ENCODE measurements at places on chromosomes 2 and 18.

- DNase-seq = no peak
Observed at GRCh38 chr2:60959501-60959900, 58.0 kb upstream of the PEX13 start.

- DNase-seq = no peak
Observed at GRCh38 chr18:805008-805754, 6.9 kb downstream of the YES1 start.

- DNase-seq = no peak
Observed at GRCh38 chr18:28018351-28018750, 158.6 kb downstream of the CDH2 start.

DNA sequence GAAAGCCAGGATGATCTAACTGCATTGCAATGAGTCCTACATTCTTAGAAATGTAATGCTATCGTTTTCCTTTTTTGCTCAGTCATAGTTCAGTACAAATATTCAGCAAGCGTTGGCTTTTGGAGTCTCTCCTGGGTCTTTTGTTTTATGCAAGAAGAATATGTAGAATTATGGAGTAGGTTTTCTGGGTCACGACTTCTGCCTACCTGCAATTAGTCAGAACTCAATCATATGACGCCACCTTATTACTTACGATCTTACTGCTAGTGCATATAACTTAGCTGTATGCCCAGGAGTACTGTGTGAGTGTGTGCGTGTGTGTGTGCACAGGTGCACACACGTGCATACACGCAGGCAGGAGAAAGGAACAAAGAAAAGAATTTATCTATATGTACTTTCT lies 640.2 kb downstream of the STK39 start:
- no peak for DNase-seq

DNA sequence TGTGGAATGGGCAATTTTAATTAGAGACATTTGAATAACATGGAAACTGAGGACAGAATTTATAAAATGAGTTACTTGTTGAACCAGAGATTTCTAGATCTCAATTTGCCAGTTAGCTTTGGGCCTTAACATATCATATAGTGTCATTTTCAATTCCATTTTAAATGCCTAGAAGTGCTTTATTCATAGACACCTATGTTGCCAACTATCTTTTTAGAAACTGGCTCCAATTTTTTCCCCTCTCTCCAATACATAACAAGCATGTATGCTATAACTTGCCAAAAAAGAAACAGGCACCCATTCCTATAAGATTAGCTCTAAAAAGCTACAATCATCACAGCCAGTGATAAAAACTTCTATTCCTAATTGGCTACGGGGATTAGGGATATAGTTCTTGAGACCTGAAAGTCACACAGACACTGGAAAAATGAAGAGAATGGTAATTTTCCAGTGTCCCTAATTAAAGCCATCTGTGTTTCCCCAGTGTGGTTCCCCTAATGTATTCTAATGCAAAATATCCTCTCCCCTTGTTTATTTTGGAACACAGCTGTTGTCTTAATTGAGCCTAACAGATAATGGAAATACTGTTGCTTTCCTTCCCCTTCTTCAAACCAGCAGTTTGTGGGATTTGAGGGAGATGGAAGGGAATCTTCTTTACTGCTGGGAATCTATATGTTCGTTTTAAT lies 205.5 kb upstream of the FSHR start:
- no peak for DNase-seq

DNA sequence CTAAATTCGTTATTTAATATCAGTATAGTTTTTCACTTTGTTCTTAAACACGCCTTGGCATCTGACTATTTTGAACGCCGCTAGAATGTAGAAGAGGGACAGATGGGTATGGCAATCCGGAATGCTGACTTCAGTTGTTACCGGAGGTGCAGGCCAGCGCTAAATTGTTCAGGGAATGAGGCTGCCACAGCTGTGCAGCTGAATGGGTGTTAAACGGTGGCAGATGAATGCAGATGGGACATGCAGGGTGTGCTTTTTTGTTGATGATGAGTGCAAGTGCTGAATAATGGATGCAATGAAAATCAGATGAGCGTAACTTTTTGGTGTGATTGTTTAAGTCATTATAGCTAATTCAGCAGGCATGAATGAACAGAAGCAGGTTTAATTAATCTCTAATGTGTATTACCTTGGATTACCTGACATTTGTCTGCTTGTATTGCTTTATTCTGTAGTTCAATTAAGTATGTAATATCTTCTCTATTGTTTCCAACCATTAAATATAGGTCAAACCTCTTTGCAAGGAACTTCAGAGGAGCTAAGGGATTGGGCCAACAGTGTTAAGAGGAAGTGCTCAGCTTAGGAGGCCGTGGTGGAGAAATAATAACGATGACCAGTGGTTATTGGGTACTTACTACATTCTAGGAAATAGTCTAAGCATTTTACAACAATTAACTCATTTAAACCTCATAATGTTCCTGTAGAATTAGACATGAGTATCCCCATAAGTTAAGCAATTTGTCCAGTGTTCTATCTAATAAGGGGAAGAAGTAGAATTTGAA lies 11.9 kb upstream of the CREG2 start:
- no peak for DNase-seq

DNA sequence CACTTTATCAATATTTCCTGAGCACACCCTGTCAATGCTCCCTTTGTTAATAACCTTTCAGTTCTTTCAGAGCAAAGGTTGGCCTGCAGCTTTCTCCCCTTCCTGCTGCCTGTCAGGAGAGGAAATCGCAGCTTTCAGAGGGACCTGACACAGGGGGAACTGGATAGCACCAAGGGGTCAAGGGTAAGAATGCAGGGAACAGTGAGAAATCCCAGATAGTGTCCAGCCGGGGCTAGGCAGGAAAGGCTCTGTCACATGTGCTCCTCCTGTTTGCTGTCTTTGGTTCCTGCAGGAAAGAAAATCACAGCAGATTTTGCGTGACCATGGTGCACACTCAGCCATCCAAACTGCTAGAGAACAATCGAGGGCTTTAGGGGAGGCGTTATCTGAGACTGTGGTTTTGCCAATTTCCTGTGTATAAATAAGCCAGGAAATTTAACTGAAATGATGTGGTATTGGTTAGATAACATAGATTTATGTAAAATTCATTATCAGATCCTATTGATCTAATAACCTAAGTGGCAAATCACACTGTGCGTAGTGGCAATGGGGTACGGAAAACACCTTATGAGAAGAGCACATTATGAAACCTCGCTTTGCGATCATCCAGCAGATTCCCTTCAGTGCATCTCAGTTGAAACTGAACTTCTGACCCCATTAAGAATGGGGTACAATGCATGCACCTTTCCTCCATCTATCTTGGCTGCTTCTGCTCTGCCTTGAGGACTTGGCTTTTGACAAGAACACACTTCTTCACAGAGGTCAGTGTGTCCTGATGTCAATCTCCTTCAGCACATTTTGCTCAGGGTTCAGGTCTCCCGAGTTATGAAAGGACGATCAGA lies 178.0 kb downstream of the ICOS start:
- no peak for DNase-seq

DNA sequence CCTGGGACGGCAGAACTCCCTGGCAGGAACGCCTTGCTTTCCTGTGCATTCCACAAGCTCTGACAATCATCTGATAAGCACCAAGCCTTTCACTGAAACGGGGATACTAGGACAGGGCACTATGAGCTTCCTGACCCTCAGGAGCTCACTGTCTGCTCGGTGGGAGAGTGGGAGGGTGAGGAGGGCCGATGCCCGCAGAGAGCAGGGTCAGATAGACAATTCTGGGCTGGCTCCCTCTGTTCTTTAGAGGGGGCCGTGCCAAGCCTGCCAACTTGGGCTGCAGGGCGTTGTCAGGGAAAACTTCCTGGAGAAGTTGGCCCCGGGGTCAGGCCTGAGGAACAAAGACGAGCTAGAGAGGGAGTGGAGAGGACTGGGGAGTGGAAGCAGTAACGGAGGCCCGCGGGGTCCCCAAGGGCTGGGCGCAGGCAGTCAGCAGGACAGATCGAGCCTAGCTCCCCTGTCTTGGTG lies 82.0 kb downstream of the CTAGE1 start:
- no peak for DNase-seq

DNA sequence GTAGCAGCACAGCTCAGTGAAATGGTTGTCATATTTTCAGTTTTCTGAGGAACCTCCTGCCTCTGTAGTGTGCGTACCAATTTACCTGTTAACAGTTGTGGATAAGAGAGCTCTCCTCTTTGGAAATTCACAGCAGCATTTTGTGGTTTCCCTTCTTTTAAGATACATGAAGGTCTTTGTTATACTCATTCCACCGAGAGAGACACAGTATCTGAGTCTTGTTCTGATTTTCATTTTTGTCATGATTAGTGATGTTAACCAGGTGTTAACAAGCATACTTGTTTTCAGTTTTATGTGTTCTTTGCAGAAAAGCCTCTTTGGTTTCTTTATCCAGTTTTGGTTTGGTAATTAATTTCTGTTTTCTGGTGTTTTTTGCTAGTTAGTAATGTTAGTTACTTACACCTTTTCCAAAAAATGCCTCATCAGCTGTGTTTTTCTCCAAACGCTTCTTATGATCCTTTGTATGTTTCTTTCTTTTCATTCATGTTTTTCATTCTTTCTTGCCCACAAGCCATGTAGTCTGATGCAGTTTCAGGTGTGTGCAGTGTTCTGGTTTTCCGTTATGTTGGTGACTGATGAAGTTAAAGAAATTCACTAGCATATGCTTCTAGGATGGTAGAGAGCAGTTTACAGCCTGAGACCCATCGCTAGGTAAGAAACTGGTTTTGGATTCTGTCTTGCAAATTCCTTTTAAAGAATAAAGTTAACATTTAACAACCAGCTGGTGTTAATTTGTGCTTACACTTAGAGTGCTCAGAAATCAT lies 30.1 kb downstream of the CCDC74A start:
- DNase-seq = no peak

- DNase-seq = no peak
Observed at GRCh38 chr2:36748166-36748565, 51.7 kb downstream of the VIT start.

DNA sequence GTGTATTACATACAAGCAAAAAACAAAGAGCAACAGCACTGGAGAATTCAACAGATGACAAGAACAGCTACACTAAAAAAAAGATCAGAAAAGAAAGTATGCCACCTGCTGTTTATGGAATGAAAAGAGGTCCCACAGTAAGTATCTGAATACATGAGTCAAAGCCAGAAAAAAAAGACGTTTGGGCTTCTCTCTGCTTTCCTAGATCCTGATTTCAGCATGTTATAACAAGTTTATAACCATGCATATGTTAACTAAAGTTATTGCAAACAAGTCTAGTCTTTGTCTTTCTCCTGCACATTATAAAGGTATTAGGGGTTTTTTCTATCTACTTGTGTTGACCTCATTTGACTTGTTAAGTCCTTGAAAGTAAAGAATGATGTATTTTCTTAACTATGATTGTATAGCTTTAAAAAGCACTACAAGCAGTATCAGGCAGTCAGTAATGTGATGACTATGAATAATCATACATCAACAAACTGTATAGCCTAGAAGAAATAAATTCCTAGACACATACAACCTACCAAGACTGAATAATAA lies 108.5 kb upstream of the COL5A2 start:
- no peak for DNase-seq

- DNase-seq = no peak
Observed at GRCh38 chr2:43898134-43898837, 59.5 kb downstream of the ABCG8 start.

GRCh38 chr2:76998704-76999103 lies 523.5 kb downstream of the LRRTM4 start:
- no peak for DNase-seq

GRCh38 chr2:27133195-27133875 lies 1.1 kb downstream of the PREB start:
- DNase-seq = no peak

DNA sequence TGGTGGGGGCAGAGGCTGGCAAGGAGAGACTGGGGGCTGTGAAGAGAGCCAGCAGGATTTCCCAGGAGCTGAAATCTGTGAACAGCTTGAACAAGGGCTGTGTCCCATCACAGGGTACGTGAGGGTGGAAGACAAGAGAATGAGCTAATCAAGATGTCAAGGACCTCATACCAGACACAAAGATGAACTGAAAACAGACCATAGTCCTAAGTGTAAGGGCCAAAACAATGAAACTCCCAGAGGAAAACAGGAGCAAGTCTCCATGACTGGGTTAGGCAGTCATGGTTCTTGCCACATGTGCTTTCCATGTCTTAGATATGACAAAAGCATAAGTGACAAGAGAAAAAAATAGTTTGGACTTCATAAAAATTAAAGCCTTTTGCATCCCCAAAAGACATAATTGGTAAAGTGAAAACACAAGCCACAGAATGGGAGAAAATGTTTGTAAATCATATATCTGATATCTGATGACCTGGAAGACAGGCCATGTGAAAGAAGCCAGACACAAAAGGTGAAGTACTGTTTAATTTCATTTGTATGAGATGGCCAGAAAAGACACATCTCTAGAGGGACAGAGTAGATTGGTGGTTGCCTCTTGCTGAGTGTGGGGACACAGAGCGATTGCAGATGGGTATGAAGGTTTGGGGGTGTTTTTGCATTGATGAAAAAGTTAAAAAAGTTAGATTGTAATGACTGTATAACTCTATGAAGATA lies 67.6 kb downstream of the FHOD3 start:
- no peak for DNase-seq

DNA sequence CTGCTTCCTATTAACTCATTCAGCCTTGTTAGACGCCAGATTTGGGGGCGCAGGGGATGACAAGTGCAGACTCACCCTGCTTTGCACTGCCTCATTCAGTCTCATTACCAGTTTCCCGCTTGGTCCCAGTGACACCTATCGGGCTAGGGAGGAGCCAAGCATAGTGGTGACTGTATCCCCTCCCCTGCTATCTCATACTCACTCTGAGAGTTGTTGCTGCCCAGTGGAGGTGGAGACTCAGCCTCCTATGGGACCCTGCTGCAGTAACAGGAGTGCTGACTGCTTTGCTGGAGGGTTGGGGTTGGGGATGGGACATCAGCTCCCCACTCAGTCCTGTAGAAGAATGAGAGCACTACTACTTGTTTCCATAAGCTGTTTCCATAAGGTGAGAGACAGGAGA lies 21.3 kb upstream of the PIK3C3 start:
- DNase-seq = no peak

DNA sequence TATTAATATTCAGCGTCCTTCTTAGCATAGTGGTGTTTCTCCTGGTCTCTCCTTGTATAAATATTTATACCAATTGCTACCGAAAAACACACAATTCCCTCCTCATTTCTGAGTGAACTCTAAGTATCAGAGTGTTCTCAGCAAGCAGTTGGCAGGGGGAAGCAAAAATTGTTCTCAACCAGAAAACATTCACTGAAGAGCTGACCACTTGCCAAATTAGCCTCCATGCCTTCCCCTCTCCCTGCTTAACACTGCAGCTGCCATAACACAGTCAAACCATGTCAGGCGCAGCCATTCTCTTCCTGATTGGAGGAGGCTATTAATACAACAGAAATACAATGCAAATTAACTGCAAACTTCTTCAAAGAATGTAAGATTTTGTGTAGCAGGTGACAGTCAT lies 105.0 kb downstream of the COL6A3 start:
- DNase-seq = no peak

DNA sequence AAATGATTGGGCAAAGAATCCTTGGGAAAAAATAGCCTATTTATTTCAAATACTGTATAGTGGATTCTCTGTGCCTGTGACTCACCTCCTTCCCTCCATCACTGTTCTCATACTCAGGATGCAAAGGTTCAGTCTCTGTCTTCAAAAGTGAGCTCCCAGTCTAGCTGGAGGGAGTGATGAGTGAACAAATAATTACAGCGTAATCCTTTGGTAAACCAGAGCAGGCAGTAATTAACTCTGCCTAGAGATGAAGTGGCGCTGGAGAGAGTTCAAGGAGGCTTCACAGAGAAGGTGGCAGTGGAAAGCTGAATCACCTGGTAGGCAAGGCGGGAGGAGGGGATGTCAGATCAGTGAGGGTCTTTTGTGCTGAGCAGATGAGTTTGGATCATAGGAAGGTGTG lies 6.5 kb downstream of the DGUOK start:
- DNase-seq = no peak

- no peak for DNase-seq
Observed at GRCh38 chr2:179837408-179837807, 24.0 kb downstream of the ZNF385B start.
